Stimulated activated CD8-positive, alpha-beta memory T cell treated with anti-CD3 and anti-CD28 coated beads, Interleukin-2, amount 100 ng/mL, for 48 hours (primary cell): ENCODE measurements at places on chromosomes 6 and 20.
A peak's percentile ranks its signal among the peaks of the same experiment; 100 is the strongest.

DNA sequence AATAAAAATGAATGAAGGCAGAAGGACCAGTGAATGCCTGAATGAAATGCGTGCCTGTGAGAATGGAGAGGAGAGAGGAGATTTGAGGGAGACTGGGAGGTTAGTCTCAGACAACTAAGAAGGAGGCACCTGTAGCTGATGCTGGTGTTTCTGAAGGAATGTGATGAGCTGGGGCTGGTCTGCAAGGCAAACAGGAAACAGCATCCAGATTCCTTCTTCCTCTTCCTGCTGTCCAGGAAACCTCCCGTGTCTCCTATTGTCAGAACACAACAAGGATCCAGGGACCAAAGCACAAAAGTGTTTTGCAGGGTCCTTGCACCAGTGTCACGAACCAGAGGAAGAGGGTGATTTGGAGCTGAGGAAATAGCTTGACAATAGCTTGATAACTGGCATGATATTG lies 50.4 kb upstream of the TAB2 start:
- DNase-seq: no peak

DNA sequence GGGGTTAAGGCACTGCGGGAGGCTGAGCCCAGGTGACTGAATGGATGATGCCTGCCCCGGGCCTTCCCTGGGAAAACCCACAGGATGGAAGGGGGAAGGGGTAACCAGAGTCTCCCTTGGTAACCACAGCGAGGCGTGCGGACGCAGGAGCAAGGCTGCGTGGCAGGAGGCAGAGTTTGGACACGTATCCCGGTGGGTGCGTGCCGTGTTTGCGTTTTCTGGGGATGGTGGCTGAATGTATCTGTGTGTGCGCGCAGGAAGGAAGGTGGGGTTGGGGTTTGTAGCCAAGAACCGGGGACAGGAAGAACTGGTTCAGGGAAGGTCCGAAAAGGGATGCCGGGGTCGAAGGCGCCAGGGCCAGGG lies 1.8 kb downstream of the MDGA1 start:
- no peak for DNase-seq

DNA sequence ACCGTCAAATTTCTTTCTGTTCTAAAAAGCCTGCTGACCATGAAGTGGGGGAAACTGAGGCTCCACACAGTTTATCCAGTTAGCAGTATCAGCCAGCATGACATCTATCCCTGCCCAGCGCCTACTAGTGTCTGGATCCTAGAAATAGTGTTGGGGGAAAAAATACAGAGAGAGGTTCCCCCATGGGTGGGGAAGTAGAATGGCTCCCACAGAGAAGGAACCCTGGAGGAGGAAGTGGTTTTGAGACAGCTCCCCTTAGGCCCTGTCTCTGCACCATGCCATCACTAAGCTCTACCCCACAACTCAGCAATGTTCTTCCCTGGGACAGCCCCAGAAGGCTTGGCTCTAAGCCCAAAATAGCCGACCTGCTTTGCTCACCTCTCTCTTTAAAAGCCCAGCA lies 153.4 kb downstream of the MBOAT1 start:
- no peak for DNase-seq

DNA sequence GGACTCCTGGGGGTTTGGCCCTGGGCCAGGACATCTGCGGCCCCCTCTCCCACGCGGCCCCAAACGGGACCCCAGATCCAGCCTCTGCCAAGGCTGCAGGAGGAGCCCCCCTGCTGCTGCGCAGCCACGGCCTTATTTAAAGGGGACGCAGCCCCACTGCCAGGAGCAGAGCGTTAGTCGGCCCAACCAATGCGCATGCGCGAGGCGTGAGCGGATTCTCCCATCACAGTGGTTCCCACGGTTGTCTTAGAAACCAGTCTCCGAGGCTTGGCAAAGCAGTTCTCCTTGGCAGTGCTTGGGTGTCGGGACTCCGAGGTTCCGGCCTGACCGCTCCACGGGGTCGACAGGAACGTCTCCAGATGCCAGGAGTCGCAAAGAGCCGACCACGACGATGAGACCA lies 288.3 kb upstream of the ZNF337 start:
- DNase-seq: peak; percentile 20

GRCh38 chr20:50992336-50992732 lies 30.6 kb downstream of the KCNG1 start:
- no peak for DNase-seq

- DNase-seq: peak; percentile 13
Measured at GRCh38 chr6:40788661-40789655, 201.8 kb upstream of the LRFN2 start.

- DNase-seq: no peak
Measured at GRCh38 chr20:51583073-51583472, 40.6 kb upstream of the NFATC2 start.
